ENCODE measurements at places on chromosomes 12 and 14.

DNA sequence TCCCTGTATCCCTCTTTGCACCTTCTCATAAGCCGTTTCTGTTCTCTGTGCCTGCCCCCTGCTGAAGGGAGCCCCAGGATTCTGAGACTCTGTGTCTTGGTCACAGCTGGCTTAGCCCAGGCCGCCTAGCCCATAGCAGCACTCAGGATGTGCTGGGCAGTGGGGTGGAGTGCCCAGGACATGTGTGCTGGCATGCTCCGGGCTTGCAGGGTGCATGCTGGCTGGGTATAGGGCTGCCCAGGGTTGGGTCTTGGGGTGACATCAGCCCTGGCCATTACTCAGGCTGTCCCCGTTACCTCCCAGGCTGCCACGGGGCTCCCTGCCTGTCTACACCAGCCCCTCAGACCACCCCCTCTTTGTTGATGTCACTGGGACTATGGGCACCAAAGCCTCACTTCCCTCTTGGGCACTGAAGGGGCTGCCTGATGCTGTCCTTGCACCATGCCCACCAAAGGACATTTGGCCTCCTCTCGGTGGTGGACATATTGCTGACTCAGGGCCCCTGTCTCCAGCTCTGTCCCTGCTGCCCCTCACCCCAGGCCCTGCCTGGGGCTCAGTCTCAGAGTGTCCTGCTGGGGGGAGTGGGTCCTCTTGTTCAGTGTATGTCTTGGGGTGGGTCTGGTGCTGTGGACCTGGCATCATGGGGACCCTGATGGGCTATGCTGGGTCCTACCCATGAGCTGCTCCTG, 2.4 kb downstream of the CEP170B start:
- no peak for DNase-seq

- no peak for DNase-seq
Observed at GRCh38 chr12:24198070-24198469, 248.6 kb upstream of the SOX5 start.

DNA sequence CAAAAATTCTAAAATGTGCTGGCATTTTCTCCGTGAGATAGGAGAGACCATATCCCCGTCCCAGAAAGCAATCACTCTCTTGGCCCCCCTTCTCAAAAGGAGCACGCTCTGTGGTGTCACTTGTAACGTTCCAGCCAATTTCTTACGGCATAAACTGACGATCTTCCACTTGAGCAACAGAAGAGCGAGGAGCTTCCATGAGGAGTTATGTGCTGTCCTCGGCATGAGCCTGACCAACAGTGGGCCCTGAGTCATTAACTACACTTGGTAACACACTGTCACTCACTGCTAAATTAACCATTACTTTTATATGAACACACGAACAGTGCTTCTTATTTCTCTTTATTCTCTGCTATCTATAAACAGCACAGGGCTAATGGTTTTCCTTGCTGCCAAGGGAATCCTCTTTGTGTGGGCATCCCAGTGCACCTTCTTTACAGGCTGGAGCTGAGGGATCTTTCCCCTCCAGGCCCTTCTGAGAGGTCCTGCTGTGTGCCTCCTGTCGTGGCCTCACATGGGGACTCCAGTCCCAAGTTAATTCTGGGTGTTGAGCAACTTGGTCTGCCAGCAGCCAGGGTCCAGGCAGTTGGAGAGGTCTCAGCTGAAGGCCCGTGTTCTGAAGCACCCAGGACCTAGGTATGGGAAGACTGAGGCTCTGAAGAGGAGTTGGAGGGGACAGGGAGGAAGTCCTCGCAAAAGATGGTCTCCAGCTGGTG, 9.4 kb downstream of the SLC6A13 start:
- no peak for DNase-seq

DNA sequence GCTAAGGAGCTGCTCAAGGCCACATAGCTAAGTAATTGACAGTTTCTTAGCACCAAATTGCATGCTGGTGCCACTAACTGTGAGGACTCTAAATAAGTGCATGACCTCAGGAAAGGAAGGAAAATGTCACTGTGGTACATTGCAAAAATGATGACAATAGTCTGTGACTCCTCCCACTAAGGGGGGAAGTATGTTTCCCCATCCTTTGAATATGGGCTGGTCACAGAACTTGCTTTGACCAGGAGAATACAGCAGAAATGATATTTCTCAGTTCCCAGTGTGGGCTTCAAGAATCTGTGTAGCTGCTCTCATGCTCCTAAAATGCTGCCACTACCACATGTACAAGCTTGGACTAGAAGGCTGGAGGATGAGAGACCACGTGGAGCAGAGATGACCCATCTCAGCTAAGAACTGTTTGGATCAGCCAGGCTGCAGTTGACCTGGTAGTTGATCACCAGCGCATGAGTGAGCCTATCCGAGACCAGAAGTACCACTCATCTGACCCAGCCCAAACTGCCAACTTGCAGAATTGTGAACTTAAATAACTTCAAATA, 42.2 kb upstream of the NOS1 start:
- no peak for DNase-seq

GRCh38 chr12:46020768-46021167, 30.4 kb upstream of the SCAF11 start:
- DNase-seq, result no peak

GRCh38 chr12:42576374-42576773, 13.2 kb downstream of the PRICKLE1 start:
- DNase-seq, result no peak

DNA sequence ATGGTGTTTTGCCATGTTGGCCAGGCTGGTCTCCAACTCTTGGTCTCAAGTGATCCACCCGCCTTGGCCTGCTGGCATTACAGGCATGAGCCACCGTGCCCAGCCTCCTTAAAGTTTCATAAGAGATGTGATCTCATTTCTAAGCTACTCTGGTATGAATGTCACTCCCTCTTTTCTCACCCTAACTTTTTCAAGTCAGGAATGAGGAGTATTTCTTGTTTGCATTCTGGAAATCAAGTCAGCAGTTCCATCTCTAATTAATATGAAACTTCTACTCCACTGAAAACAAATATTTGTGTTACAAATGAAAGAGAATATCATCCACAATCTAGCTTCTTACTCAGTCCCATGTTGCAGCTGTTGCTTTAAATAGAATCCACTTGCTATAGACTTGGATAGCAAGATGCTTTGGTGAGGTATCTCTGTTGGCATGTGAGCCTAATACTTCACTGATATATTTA, 61.3 kb downstream of the ARF6 start:
- DNase-seq, result no peak

DNA sequence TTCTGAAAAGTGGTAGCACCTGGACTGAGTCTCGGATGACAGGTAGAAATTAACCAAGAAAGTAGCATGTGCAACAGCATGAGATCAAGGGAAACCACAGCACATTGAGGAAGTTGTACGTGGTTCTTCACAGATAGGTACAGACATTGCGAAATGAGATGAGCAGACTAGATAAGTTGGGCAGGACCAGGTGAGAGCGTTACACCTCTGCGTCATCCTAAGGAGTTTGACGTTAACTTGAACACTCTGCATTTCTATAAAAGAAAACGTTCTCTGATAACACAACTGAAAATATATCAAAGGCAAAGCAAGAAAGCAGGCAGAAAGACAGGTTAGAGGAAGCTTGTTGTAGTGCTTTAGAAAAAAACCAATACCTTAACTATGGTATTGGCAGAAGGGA, 98.5 kb upstream of the RASSF8 start:
- DNase-seq, result no peak

DNA sequence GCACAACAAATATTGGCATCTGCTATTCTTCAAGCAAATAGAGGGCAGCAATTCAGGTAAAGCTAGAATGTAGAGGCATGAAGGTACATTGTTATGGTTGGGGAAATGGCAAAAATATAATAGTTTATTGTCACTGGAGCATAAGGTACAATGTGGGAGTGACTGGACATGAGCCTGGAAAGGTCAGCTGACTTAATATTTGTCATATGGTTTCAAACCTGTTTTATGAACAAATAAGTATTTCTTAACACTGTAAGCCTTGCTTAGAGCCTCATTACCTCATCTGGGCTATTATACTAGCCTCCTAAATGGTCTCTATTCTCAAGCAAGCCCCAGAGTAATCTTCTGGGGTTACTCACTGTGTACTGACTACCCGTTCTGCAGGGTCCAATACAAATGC, 33.7 kb downstream of the FAM177A1 start:
- DNase-seq, result no peak

GRCh38 chr12:65631621-65632111, 192.6 kb upstream of the HMGA2 start:
- no peak for DNase-seq

GRCh38 chr12:30748147-30748546, 6.6 kb downstream of the CAPRIN2 start:
- no peak for DNase-seq

- DNase-seq, result no peak
Observed at GRCh38 chr14:85444635-85445034, 85.3 kb upstream of the FLRT2 start.

- DNase-seq, result no peak
Observed at GRCh38 chr14:101289911-101290310, 271.4 kb upstream of the DIO3 start.

GRCh38 chr14:42421377-42422078, 814.9 kb downstream of the LRFN5 start:
- DNase-seq, result no peak
